ENCODE measurements at places on chromosomes 6 and 20. TPM values are rescaled to one million over a fixed set of nuclear protein-coding genes. Genes with fewer than 3 reads are reported as not detected.

POU5F1 gene
- 0.94 TPM for polyA plus RNA-seq

HDGFL1 gene
- not detected for polyA plus RNA-seq

CD24 gene
- 330 TPM for polyA plus RNA-seq

- no peak for DNase-seq
Observed at GRCh38 chr20:24872291-24873024, 76.6 kb upstream of the CST7 start.

DNA sequence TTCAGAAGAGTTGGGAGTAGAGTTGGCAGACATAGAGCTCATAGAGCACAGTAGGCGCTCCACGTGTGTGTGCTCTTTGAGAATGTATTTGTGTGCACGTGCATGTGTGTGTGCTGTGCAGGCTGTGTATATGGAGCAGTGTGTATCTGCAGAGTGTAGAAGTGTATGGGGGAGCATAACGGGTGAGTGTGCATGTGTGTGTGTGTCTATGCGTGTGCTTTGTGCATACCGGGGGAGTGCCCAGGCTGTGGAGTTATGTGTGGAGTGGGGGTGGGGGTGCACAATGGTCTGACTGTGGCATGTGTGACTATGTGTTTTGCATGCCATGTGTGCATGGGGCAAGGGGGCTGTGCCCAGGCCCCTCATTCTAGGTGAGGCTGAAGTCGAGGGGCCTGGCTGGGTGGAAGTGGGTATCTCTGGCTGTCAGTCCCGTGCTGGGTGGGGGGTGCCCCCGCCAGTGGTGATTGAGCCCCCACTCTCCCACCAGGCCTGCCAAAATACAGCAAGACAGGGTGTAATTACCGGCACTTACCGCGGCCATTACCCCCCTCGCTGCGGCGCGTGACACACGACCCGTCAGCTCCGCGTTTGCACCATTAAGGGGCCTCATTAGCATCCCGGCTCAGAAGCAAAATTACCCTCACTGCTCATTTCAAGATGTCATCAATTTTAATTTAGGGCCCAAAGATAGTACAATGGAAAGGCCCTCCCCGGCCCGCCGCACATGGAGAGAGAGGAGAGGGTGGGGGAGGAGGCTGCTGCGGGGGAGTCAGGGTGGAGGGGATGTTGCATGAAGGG lies 39.1 kb downstream of the MDFI start:
- DNase-seq, result no peak

Measured in hepatocyte (in vitro differentiated cells).